ENCODE measurements at places on chromosomes 12 and 14.
A peak's percentile ranks its signal among the peaks of the same experiment; 100 is the strongest.

- no peak for DNase-seq
Observed at GRCh38 chr14:21921453-21921852, 247.8 kb upstream of the OR4E1 start.

DNA sequence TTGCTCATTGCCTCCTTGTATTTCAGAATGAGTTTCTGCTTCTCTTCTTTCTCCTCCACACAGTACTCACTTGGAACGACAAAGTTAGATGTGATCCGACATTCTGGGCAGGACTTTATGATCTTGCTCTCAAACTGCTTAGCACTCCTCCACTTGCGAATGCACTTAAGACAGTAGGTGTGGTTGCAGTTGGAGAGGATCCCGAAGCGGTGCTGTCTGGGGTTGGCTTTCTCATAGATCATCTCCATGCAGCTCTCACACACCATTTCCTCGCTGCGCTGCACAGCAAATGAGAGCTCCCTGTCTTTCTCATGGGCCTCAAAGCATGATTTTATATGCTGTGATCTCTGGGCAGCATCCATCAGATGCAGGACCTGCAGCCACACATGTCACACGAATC is 245.7 kb downstream of the C12orf50 start:
- no peak for DNase-seq

GRCh38 chr12:124609041-124609989 is 41.9 kb upstream of the NCOR2 start:
- DNase-seq = peak; percentile 55

DNA sequence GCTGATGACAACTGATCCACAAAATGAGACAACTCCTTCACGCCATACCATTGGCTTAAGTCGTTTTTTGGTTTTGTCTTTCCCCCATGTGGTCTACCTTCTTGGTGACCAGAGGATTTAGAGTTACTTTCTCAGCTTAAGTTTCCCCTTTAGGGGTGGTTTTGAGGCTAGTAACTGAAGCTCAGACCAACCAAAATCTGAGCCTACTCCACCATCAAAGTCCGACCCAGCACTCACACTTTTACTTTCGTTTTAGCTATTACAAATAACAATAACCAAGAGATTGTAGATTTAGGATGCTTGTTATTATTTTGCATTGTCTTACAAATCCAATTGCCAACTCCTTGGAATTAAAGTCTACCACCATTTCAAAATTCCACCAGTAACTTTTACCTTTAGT is 130.6 kb upstream of the MDM1 start:
- DNase-seq = no peak

DNA sequence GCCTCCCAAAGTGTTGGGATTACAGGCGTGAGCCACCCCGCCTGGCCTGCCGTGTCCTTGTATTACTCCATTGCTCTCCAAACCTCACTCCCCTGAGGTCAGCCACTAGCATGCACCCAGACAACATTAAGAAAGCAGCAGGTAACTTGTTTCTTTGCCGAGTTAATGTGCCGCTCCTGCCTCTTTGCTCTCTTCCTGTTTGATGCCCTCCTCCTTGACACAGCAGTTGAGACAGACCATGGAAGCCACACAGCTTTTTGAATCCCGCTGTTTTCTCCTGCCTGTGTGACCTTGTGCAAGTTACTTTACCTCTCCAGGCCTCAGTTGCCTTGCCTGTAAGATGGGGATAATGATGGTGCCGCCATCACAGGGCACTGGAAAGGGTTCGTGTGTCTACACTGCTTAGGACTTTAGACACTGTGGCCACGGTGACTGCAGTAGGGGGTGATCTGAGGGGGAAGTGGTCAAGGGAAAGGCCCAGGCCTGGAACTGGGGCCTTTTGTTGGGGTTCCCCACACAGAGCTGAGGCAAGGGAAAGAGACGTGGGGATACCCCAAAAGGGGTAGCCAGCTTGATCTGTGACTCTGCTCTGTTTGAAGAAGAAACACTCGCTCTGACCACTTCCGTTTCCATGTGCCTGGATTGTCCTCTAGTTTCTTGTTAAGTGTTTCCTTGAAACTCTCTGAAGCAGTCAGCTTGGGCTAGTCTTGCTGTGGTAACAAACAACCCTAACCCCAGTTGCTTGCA is 69.3 kb downstream of the RIN3 start:
- no peak for DNase-seq

- DNase-seq = no peak
Observed at GRCh38 chr14:35369701-35370191, 34.8 kb downstream of the NFKBIA start.

DNA sequence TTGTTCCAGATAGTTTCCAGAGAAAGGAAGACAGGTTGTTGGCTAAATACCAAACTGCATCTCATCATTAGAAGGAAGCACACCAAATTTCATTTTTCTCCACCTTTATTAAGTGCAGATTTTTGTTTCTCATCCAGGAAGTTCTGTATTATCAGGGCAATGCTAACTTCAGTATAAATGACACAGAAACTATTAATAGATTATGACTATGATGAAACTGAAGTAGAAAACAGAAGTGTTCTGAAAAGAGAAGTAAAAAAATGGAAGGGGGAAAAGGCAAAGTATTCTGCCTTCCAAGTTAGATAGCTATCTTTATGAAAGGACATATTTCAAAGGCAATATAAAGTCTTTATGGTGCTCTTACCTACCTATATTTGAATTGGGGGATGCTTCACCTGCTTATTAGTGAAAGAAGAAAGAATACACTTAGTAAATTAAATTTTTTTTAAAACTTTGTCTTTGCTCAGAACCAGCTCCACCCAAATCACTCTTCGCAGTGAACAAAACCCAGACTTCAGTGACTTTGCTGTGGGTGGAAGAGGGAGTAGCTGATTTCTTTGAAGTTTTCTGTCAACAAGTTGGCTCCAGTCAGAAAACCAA is 223.9 kb downstream of the PTPRO start:
- DNase-seq = no peak

DNA sequence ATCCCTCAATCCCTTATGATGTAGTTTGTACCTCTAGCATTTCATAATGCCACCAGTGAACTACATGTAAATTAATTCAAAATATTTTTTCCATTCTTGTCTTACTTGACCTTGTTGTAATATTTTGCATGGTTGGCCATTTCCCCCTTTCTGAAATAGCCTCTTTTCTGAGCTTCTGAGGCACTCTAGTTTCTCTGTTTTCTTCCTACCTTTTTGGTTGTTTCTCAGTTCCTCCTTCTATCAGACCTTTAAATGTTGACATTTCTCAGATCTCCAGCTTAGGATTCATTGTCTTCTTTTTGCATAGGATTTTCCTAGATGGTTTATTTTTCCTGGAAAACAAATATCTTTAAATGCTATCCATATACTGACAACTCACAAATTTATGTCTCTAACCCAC is 9.8 kb upstream of the RMST start:
- no peak for DNase-seq

DNA sequence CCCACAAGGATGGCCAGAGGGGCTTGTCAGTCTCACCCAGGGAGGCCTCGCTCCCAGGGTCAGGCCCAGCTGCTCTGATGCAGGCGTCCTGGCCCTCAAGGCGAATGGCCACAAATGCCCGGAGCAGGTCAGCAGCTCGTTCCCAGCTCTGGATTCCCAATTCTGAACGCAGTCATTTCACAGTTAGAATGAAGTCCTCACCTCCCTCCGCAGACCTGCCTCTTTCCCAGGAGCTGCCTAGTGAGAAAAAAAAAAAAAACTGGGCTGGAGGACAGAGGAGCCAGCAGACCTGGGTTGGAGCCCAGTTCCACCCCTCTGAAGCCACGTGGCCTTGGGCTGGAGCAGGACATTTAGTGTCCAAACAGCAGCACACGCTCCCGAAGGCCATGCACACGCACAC is 62.2 kb upstream of the DIO3 start:
- no peak for DNase-seq

DNA sequence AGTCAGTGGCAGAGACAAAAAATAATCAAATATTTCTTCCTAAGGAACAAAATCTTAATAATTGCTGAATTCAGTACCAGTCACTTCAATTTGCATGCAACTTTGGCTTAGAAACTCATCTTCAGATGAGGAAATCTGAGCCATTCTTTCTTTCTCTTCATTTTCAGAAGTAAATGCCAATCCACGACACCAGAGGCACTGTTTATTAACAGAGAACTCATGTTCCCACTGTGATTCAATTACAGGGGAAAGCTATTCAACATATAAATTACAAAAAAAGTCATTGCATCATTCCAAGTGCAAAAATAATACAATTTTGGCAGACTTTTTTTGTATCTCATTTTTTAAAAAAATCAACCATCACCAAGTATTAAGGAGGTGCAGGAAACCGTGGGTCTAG is 816.1 kb upstream of the TMEM132C start:
- DNase-seq = no peak

DNA sequence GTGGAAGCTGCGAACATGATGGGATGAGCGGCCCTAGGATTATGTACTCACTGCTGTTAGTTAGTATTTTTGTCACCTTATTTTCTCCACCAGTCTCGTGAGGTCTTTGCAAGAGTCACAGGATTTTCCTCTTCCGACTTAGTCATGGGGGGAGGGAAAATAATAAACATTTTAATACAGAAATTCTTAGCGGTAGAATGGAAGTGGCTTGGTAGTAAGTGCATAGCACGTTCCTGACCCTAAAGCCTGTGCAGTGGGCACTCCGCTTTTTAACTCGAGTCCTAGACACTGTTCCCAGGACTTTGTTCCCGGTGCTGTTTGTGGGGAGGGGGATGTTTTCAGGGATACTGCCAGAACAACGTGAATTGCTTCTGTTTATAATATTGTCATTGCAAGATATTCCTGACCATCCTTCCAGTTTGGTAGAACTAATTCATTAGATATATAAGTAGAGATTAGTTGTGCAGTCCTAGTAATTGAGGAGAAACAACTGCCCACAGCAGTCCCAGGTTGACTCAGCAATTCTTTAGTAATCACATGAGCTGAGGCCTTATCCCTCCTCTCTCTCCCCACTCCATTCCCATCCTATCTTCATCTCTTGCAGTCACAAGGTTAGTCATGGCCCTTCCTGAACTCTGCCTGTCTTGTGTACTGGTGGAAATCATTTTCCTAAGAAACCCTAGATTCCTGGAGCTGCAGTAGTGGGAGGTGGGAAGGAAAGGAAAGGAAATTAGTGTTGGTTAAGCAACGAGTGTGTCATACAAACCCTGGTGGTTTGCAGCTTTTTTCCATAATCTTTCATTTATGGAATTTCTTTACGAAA is 799 bp downstream of the SLC38A6 start:
- no peak for DNase-seq

DNA sequence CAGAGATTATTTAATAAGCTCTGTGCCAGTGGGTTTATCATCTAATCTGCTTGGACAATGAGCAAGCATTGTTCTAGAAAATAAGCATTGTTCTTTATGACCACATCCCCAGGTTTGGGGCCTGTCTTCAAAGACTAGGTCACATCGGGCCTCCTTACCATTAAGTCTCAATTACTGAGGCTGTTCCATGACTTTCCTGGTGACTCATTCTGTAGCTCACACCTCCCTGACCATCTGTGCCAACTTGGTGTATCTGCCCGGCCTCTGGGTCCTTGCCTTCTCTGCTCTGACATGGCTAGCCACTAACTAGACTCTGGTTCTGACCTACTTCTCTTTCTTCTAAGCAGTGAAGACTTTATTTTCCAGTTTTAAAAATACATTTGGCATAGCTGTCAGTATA is 44.4 kb upstream of the PLEKHA5 start:
- no peak for DNase-seq

- no peak for DNase-seq
Observed at GRCh38 chr12:54378796-54379397, 5.6 kb downstream of the ZNF385A start.

- no peak for DNase-seq
Observed at GRCh38 chr12:92158796-92159439, 13.3 kb upstream of the BTG1 start.

DNA sequence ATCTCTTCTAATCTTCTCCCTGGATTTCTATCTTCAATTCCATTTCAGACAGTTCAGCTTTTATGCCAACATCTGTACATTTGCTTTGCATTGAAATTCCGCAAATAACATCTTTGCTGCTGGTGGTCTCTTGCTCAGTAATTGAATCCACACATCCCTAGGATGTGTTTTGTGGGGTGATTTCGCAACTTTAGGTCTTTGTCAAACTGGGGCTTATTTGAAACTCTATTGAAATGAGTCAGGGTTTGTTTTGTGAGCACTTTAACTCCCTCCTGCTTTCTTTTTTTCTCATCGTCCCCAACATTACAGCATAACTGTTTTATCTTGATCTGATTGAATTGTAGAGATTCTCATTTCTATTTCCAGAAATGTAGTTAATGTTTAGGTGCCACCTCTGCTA is 404.3 kb downstream of the NPAS3 start:
- no peak for DNase-seq

Data from stimulated activated CD8-positive, alpha-beta memory T cell treated with anti-CD3 and anti-CD28 coated beads, Interleukin-2, amount 100 ng/mL, for 1 hour (primary cell).